ENCODE measurements at places on chromosomes 5 and 9.

DNA sequence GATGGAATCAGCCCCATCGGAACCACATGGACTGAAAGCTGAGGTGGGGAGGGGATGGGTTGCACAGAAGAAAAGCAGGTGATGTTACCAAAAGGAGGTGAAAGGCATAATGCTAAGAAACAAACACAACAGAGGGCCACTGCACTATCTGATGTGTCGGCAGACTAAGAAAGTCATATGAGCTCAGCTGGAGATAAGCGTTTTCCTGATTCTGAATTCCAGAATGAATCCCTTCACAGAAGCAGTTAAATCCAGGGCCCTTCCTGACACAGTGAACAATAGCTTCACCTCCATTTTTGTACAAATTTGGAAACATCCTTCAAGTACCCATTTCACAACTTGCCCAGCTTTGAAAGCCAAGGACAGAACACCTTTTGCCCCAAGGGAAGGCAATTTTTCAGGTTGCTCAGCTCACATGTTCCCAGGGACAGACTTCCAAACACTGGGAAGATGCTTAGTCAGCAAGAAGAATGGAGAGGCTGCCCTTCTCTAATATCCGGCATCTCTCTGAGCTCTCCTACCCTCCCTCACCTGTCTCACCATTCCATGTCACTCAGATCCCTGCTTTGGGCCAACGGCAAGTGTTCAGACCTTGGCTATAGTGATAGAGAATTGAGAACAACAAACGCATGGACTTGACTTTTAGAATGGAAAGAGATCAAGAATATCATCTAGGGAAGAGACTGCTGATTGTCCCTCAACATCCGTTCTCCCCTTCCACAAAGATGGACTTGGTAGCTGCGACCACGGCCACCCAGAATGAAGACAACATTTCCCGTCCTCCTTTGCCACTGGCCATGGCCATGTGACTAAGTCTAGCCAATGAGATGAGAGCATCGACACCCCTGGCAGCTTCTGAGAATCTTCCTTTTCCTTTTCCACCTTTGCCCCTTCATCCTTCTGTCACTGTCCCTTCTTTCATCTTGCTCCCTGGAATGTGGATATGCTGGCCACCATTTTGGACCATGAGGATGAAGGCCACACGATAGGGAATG lies 68.6 kb upstream of the IL17B start:
- DNase-seq, result no peak

- DNase-seq, result no peak
Measured at GRCh38 chr5:180717989-180718388, 21.9 kb downstream of the OR2Y1 start.

DNA sequence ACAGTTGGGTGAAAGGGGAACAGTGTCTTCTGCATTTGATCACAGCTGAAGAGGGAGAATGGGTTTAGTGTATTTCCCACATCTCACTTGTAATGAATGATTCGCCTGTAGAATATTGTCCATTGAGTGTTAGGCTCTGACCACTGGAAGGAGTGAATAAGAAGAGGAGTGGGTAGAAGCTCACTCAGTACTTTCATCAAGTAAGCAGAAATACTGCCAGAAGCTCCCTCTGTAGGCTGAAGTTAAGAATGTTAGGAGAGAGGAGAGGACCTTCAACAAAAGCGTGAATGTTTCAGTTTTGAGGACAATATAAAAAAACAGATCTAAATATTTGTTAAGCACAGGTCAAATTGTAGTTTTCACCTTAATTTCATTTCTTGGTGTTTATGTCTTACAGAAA lies 27.5 kb downstream of the FSD1L start:
- no peak for DNase-seq

GRCh38 chr9:18910435-18910834 lies 122.6 kb downstream of the SAXO1 start:
- no peak for DNase-seq

DNA sequence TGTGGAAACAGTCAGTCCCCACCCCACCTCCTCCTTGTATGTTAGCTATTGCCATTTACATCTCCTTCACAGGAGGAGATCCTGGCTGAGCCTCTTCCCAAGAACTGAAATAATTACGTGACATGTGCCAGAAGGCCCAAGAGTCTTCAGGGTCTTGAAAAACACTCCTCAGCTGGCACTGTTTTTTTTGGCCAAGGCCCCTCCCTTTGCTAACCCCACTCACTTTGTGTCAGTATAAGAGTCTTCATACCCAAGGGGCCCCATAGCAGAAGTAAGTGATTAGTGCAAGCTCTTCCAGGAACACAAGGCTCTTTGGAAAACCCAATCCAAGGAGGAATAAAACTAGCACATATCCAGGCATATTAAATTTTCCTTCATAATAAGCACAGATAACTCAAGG lies 5.7 kb upstream of the LARP1 start:
- DNase-seq, result no peak

- DNase-seq, result no peak
Measured at GRCh38 chr9:69186841-69187611, 12.9 kb downstream of the TJP2 start.

- DNase-seq, result no peak
Measured at GRCh38 chr9:101121836-101122399, 93.4 kb downstream of the PLPPR1 start.

- peak; percentile 33 for DNase-seq
Measured at GRCh38 chr9:107637421-107638420, 148.2 kb upstream of the KLF4 start.

GRCh38 chr5:120502531-120502930 lies 38.4 kb downstream of the PRR16 start:
- no peak for DNase-seq

GRCh38 chr5:32711362-32711680 lies 200 bp downstream of the NPR3 start:
- DNase-seq, result no peak

GRCh38 chr5:150361301-150361700 lies 3.8 kb downstream of the TCOF1 start:
- no peak for DNase-seq

DNA sequence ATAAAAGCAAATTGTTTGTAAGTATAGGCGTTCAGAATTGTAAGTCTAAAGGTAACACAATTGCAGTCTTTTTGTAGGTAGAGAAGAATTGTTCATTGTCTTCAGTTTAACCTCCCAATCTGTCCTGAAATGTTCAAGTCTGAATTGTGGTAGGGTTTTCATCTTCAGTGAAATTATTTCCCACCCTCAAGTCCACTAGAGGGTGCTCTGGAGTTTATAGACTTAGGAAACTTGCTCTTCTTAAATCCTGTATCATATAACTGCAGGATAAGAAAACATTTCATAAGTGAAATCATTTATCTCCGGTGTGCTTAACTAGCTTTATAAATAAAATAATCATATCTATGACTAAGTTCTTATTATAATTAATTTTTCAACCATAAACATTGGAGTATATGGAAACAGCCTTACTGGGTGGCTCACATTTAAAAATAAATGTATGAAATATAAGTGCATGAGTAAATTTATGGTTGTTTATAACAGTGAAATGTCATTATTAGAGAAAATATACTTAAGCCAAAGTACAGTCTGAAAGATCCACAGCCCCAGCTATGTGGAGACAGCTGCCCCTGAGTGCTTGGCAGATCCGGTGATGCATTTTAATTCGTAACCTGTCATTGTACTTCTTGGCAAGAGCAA lies 182.4 kb upstream of the OTULINL start:
- DNase-seq, result no peak

- DNase-seq, result no peak
Measured at GRCh38 chr5:34415559-34416198, 240.4 kb upstream of the RAI14 start.
